ENCODE measurements at places on chromosomes 11 and 22.

GRCh38 chr11:107963091-107963490, 34.8 kb downstream of the RAB39A start:
- DNase-seq, result no peak

GRCh38 chr22:25890651-25891050, 148.7 kb downstream of the MYO18B start:
- DNase-seq, result no peak

DNA sequence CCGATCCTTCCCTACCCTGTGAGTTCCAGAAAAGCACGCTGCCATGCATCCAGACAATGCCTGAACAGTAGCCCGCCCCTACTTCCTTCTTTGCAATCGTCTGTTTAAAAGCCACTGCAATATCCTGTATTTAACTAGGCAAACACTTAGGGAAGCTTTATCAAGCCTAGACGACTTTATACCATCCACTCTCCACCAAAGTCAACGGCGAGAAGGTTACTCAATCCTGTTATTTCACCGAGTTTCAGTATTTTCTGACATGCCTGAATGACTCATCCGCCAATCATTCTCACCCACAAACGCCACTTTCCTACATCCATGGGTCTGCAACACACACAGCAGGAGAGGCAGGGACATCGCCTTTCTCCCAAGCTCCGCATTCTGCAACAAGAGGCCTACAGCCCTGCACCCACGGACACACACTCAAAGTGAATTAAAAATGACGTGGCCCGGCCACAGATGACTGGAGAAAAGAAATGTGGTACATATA, 9.3 kb downstream of the CELSR1 start:
- no peak for DNase-seq

DNA sequence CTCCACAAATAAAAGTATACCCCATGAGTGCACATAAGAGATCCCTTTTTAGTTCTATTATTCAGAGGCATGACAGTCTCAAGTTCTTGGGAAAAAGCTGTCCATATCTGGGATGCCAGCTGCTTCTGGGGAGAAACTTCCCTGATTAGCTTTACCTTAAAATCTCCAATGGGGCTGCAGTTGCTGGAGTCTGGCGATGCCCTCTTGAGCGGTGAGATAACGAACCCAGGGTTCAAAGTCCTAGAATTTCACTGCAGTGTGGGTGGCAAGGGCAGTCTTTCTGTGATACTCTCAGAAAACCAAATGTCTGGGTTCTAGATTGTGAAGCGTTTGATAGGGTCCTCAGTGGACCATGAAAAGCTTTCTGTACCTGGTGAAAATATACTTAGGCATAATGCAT, 7.4 kb upstream of the PRR33 start:
- DNase-seq, result no peak

DNA sequence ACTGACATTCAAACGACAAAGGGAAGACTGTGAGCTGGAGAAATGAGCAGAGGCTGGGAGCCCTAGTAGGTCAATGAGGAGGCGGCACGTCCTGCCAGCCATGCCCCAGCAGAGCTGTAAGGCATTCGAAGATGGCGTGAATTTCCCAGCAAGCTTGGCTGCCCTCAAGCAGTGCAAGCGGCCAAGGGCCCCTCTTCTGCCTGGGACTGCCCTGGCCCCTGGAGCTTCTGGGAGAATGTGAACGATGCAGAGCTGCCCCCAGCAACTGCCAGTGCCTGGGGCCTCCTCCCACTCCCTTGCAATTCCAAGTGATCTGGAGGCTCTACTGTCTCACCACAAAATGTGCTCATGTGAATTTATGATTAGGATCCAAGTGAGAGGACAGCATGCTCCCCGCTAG, 4.3 kb downstream of the PPM1F start:
- DNase-seq, result no peak

DNA sequence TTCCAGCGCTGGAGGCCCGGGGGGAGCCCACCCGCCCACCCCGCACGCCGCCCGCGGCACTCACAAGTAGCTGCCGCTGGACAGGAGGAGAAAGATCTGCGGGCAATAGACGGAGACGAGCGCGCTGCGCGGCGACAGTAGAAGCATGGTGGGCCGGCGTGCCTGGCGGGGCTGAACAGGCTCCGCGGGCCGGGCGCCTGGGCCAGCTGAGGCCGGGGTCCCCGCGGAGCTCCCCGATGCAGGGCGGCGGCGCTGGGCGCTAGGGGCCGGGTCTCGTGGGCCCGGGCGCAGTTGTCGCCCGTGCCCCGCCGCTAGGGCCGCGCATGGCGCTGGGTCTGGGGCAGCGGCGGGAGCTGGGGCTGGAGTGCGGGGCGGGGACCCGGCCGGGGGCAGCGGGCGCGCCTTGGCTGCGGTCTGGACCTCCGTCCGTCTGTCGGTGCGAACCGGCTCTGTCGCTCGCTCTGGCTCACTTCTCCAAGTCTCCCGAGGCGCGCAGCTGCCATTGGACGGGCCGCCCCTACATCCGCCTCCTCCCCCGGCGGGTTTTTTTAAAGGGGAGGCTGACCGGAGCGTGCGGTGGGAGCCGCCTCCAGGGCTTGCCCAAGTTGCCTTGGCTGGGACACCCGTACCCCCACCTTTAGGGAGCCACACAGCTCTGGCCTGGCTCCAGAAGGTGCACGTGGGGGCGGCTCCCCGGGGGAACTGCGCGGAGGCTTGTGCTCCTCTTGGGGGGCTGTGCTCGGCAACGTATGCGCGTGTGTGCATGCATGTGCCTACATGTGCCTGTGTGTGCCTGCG, 4.7 kb downstream of the WNT7B start:
- no peak for DNase-seq
